ENCODE measurements at places on chromosomes 7 and 10. TPM values are rescaled to one million over a fixed set of nuclear protein-coding genes. Genes with fewer than 3 reads are reported as not detected.

HECW1 gene
- not detected for total RNA-seq

GRCh38 chr10:120727001-120727400, 124.2 kb upstream of the WDR11 start:
- no peak overlapping the region for H3K4me3 ChIP-seq
- no peaks in the 10 kb centered on the region for H3K36me3 ChIP-seq
- no peak overlapping the region for H3K27ac ChIP-seq
- H3K27me3 ChIP-seq: peaks cover 11% of the 10 kb centered on the region
- DNase-seq: no peak

GRCh38 chr10:11724938-11725776, 17.0 kb upstream of the ECHDC3 start:
- no peaks in the 10 kb centered on the region for H3K36me3 ChIP-seq
- no peak overlapping the region for H3K4me3 ChIP-seq
- peak; percentile 18 for DNase-seq
- peaks cover 5% of the 10 kb centered on the region for H3K4me1 ChIP-seq
- no peak overlapping the region for H3K27ac ChIP-seq

- H3K4me3 ChIP-seq: no peak overlapping the region
- peaks cover 45% of the 10 kb centered on the region for H3K4me1 ChIP-seq
- no peak for DNase-seq
- no peak overlapping the region for H3K27ac ChIP-seq
Observed at GRCh38 chr10:109892931-109893330, 30.4 kb downstream of the XPNPEP1 start.

- H3K4me1 ChIP-seq: no peaks in the 10 kb centered on the region
- no peak for DNase-seq
- H3K27me3 ChIP-seq: no peaks in the 10 kb centered on the region
- no peaks in the 10 kb centered on the region for H3K36me3 ChIP-seq
Observed at GRCh38 chr7:12031638-12032037, 179.5 kb upstream of the TMEM106B start.

- DNase-seq: no peak
- H3K27me3 ChIP-seq: no peaks in the 10 kb centered on the region
Observed at GRCh38 chr7:120254845-120255244, 18.1 kb upstream of the KCND2 start.

- no peaks in the 10 kb centered on the region for H3K36me3 ChIP-seq
- H3K27me3 ChIP-seq: no peaks in the 10 kb centered on the region
- DNase-seq: no peak
- peak overlapping the region; percentile 21 for H3K4me3 ChIP-seq
- H3K27ac ChIP-seq: peak overlapping the region; percentile 87
Observed at GRCh38 chr10:3873728-3874461, 88.9 kb upstream of the KLF6 start.

DNA sequence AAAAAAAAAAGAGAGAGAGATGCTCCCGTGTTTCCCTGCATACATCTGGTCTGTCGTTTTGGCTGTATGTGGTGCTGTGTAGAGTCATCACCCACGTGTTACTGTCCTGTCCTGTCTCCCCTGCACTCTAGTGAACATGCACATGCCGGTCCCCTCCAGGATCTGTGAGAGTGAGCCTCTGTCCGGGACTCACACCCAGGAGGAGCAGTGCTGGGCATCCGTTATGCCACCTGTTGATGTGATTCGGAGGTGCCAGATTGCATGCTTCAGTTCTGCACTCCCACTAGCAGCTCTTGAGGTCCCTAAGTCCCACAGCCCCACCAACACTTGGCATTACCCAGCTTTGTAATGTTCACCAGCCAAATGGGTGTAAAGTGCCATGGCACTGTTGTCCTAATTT, 16.4 kb downstream of the GHRHR start:
- no peaks in the 10 kb centered on the region for H3K36me3 ChIP-seq
- H3K4me3 ChIP-seq: no peak overlapping the region
- peaks cover 4% of the 10 kb centered on the region for H3K4me1 ChIP-seq
- peaks cover 12% of the 10 kb centered on the region for H3K27me3 ChIP-seq
- no peak for DNase-seq

GRCh38 chr7:103031024-103031423, 43.6 kb downstream of the FBXL13 start:
- H3K27ac ChIP-seq: no peak overlapping the region
- H3K36me3 ChIP-seq: no peaks in the 10 kb centered on the region
- no peaks in the 10 kb centered on the region for H3K4me1 ChIP-seq
- no peak for DNase-seq
- H3K4me3 ChIP-seq: no peak overlapping the region

Measured in natural killer cell treated with Interleukin-12 subunit alpha and Interleukin-12 subunit beta and Interleukin-15 and Interleukin-18, amount 100 ng/mL, for 72 hours (primary cell).